ENCODE measurements at places on chromosomes 6 and 20. TPM values are rescaled to one million over a fixed set of nuclear protein-coding genes. Genes with fewer than 3 reads are reported as not detected.

DNA sequence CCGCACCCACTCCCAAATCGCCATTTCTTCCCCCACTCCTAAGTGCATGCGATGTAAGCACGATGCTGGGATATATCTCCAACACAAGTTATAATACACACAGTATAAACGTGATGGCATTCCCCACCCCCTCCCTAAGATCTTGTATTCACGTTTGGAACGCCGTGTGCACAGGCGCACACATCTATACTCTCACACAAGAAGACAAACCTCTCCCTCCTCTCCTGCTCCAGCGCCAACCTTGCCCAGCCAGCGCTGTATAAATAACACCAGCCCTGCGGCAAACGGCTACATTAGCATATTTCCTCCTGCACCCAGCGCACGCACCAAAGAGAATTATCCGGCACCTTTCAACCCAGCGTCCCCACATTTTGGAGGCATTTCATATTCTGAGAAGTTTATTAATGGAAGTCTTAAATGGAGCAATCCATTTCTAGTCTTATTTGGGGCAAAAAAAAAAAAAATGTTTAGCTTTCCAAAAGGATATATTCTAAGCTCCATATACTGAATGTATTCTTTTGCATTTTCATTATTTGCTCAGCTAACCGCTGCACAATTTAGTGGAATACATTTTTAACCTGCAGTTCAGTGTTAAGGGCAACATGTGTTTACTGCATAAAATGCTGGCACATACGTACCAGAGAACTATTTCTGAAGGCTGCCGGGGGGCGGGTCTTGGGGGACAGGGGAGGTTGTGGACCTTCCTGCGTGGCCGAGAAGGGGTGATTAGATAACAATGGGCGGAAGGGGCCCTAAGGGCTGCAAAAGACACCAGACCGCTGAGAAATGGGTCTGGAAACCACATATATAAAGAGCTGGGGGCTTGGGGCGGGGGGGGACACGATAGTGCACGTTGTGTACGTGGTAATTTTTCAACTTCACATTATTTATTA lies 1.1 kb upstream of the SLC22A23 start:
- peak overlapping the region; percentile 66 for H3K4me3 ChIP-seq
- H3K27ac ChIP-seq = peak overlapping the region; percentile 15

DNA sequence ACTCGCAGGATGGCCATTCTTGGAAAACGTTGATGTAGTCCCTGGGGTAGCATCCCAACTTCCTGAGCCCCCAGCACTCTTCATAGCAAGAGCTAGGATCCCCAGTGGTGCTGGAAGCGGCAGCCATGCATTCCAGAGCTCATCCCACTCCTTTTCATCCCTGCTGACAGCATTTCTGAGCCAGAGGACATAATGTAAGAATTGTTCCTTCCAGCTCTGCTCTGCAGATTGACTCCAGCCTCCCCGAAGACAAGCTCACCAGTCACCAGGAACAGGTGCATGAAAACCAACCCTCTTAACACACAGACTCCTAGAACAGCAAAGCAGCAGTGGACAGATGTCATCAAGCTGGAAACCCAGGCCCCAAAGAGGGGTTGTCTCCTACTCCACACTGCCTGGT lies 3.8 kb downstream of the SLC13A3 start:
- peaks cover 36% of the 10 kb centered on the region for H3K27me3 ChIP-seq
- peaks cover 3% of the 10 kb centered on the region for H3K4me1 ChIP-seq
- no peak for DNase-seq
- no peak overlapping the region for H3K27ac ChIP-seq
- H3K36me3 ChIP-seq = peaks cover 3% of the 10 kb centered on the region

- H3K36me3 ChIP-seq = no peaks in the 10 kb centered on the region
- H3K27ac ChIP-seq = no peak overlapping the region
- no peaks in the 10 kb centered on the region for H3K27me3 ChIP-seq
- H3K4me3 ChIP-seq = no peak overlapping the region
- DNase-seq = no peak
Measured at GRCh38 chr6:122918714-122919113, 77.3 kb upstream of the CLVS2 start.

DDO gene
- not detected for total RNA-seq

DNA sequence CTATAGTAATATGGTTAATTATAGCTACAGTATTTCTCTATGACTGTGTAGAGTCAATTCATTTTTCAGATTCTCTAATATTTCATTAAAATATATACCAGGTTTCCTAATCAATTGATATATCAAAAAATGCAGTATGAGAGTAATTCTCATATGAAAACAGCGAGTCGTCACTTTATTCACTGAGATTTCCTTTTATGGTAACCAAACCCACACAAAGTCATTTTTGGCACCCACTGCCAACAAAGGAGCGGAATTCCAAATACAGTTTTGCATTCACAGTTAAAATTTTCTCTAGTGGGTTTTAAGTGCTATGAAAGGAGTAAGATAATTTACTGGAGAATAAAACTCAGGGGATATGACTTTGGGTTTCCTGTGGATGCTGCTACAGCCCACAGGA lies 163.8 kb downstream of the HIVEP2 start:
- peak overlapping the region; percentile 76 for H3K27ac ChIP-seq
- H3K27me3 ChIP-seq = no peaks in the 10 kb centered on the region
- peaks cover 42% of the 10 kb centered on the region for H3K36me3 ChIP-seq
- H3K4me1 ChIP-seq = peaks cover 55% of the 10 kb centered on the region
- no peak overlapping the region for H3K4me3 ChIP-seq
